Stimulated activated CD4-positive, alpha-beta T cell treated with anti-CD3 and anti-CD28 coated beads, Interleukin-4, amount 100 ng/mL, for 4 hours (primary cell): ENCODE measurements at places on chromosomes 7 and 10.

DNA sequence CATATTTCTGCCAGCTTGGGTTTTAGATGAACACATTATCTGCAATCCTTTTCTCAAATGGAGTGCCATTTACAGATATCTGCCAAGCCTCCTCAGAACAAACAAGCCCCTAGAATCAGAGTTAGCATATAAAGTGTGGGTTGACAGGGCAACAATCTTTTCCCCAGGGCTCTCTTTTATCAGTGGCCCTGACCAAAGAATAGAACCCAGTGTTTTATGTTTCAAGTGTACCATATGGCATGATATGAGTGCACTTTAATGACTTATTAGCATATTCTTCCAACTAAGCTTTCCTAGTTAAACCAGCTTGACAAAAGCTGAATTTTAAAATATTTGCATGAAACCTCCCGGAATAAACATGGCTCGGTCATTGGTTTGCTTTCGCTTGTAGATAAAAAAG, 57.3 kb downstream of the EVX1 start:
- no peak for DNase-seq

GRCh38 chr7:132226046-132226956, 350.0 kb downstream of the PLXNA4 start:
- DNase-seq, result no peak

GRCh38 chr10:98463016-98463415, 16.3 kb upstream of the HPS1 start:
- no peak for DNase-seq

DNA sequence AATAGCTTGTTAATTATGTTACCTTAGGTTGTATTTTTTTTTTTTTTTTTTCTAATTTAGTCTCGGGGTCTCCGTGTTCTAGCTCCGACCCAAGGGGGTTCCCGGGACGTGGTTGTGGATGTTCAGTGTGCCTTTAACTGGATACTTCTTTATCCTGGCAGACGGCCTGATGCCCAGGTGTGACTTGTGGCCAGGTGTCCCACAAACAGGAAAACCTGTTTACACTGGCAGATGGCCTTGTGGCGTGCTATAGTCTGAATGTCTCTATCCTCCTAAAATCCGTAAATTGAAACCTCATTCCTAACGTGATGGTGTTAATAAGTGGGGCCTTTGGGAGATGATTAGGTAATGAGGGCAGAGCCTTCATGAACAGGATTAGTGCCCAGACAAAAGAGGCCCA, 546.4 kb upstream of the C7orf33 start:
- no peak for DNase-seq

DNA sequence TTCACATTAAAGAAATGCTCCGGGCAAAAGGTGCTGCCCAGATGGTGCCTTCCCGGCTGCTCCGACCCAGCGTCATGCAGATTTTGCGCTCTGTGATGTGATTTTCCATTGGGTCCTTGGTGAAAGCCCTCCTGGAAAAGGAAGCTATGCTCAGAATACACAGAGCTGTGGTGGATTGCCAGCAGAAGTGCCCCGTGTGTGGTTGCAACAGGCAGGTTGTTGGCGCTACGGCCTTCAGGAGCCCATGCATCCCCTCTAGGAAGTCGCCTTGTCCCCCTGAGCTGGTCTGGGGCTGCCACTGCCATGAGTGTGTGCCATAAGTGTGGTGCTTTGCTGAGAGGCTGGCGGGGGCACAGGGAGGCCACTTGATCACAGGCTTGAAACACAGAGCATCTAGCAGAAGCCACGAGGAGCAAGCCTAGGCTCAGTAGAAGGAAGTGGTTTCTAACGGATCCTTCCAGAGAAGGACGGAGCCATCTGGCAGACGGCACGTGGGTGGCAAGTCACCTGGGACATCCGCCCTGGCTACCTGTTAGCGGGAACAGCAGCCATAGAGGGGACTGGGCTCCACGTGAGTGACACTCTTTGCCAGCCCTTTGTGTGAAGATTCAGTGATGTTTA, 210.9 kb downstream of the CUX1 start:
- DNase-seq, result no peak

DNA sequence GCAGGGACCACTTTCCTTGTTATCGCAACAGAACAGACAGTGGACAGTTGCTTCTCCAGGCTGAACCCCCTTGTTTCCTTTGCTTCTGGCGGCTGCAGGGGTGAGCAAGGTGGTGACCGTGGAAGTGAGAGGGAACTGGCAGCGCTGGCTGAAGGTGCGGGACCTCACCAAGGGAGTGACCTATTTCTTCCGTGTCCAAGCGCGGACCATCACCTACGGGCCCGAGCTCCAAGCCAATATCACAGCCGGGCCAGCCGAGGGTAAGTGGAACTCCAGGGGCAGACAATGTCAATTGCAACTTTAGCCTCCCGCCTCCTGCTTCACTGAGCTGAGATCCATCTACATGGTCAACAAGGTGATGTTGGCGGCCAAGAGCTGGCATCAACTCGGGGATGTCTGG, 462.1 kb upstream of the FOXK1 start:
- no peak for DNase-seq

DNA sequence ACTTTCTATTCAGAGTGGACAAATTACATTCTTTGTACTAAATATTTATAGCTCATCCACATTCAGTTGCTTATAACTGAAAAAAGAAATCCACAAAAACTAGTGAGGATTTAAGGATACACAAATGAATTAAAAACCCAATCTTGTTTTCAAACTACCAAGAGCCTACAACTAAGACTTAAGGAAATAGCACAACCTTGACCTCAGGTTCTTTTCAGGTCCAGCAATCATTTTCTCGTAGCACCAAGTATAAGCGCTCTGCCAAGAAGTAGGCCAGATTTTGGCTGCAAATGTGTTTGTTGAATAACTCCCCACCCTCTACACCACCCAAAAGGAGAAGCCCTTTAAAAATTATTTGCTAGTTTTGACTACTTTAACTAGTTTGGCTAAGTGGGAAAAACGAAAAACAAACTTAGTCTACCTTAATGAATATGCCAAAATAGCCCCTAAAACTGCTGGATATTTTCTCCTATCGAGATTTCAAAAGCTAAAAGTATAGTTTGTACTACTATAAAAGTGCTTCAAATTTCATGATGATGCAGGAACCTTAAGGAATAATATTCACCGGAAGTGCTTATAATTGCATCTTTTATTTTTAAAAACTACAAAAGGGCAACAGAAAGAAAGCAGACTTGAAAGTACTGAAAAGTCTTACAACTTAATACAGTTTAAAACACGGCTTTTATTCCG, 2.7 kb upstream of the KMT2E start:
- no peak for DNase-seq

- DNase-seq, result no peak
These were observed 2.6 kb downstream of the CAMK2B start for GRCh38 chr7:44322631-44323363.

- no peak for DNase-seq
These were observed 41.3 kb upstream of the ANK3 start for GRCh38 chr10:60430836-60431597.

- DNase-seq, result no peak
These were observed 15.9 kb downstream of the FKBP6 start for GRCh38 chr7:73343671-73344380.

DNA sequence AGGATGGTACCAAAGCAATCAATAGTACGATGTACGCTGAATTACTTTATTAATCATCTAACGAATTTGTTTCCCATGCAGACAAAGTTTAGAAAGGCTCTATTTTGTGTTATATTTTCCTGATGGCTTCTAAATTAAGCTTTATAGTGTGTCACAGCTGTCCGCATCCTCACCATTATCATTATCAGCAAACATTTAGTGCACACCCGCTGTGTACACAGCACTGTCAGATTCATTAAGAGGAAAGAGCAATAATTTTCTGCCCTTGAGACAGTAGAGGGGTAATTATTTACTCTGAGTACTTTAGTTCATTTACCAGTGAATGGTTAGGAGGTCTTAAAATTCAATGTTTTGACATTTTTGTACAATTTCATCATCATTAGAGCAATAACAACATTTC, 233.3 kb upstream of the PTPRZ1 start:
- no peak for DNase-seq
